ENCODE measurements at places on chromosomes 3 and 15. TPM values are rescaled to one million over a fixed set of nuclear protein-coding genes. Genes with fewer than 3 reads are reported as not detected.

Gene SCN11A
- total RNA-seq = not detected

Gene GOLGA6L9
- 2.2 TPM for total RNA-seq

Gene P2RY14
- total RNA-seq = not detected

Gene SIN3A
- total RNA-seq = 26.8 TPM

Gene TM4SF18
- total RNA-seq = not detected

Gene SLC12A8
- 0.13 TPM for total RNA-seq

Gene SLC22A14
- total RNA-seq = not detected

Gene FEZF2
- not detected for total RNA-seq

Gene FYCO1
- total RNA-seq = 4.9 TPM

Gene TMEM212
- not detected for total RNA-seq

Gene SNX1
- total RNA-seq = 58.2 TPM

Gene TRIM42
- not detected for total RNA-seq

Gene NOP10
- 239 TPM for total RNA-seq

Gene PDCD10
- 84.4 TPM for total RNA-seq

Gene PEX5L
- total RNA-seq = not detected

Gene CFAP100
- not detected for total RNA-seq

Gene C3orf49
- total RNA-seq = not detected

Gene KCNMB2
- total RNA-seq = not detected

Gene STRIT1
- total RNA-seq = not detected

Gene CMC1
- 32.3 TPM for total RNA-seq

Gene CLDN1
- total RNA-seq = 28.4 TPM

Gene APOD
- total RNA-seq = not detected

Gene ERICH6
- not detected for total RNA-seq

Gene AQP9
- total RNA-seq = not detected

Gene CIB2
- total RNA-seq = 1.8 TPM

Gene MESP2
- total RNA-seq = not detected

Gene RASGRP1
- not detected for total RNA-seq

Gene CTXN2
- not detected for total RNA-seq

Gene ALPK3
- total RNA-seq = 0.03 TPM

Gene ARL6IP5
- 29.6 TPM for total RNA-seq
